ENCODE measurements at places on chromosomes 5 and 9.

GRCh38 chr5:126341906-126342630 is 81.1 kb upstream of the GRAMD2B start:
- no peak for DNase-seq

GRCh38 chr5:157516006-157516405 is 56.0 kb downstream of the NIPAL4 start:
- no peak for DNase-seq

- DNase-seq: no peak
Measured at GRCh38 chr5:126523818-126524510, 71.1 kb downstream of the ALDH7A1 start.

- no peak for DNase-seq
Measured at GRCh38 chr9:113788616-113789330, 87.3 kb upstream of the ZNF618 start.

DNA sequence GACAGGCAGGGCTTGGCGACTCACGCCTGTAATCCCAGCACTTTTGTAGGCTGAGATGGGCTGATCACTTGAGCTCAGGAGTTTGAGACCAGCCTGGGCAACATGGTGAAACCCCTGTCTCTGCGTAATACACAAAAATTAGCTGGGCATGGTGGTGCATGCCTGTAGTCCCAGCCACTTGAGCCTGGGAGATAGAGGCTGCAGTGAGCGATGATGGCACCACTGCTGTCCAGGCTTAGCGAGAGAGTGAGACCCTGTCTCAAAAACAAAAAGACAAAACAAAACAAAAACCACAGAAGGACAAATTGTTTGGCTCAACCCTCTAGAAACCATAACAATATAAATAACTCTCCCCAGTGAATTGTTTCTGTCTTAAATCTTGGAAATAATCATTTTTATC is 92.6 kb upstream of the ERBIN start:
- DNase-seq: no peak

GRCh38 chr5:7372399-7372798 is 23.5 kb upstream of the ADCY2 start:
- no peak for DNase-seq

DNA sequence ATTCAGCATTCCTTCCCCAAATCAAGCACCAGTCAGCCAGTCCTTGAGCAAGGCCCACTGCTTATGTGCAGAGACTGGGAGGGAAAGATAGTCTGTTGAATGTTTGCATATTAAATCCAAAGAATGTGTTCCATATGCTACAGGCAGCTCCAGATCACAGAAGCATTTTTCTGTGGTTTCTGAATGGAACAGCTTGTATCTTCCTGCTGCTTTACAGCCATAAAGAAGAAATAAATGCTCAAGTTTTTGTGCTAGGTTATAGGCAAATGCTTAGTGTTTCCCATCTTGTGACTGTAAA is 310.3 kb downstream of the TRIM36 start:
- no peak for DNase-seq

GRCh38 chr5:132751444-132751843 is 4.2 kb downstream of the CCNI2 start:
- no peak for DNase-seq

DNA sequence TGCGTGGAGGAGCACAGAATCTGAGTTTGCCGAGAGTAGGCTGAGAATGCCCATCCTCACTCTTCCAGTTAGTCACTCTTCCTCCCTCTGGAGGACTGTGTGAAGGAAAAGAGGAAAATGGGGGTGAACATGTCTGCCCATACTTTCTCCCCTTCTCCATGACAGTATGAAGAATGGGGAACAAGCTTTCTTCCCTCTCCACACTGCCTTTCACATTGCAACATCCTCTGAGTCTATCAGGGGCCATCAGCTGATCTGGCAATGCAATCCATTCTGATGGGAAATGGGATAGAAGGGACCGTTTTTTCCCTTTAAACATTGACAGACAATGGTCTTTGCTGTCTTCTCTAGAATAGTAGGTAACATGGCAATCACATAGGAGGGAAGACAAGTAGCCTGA is 56.8 kb downstream of the UGCG start:
- DNase-seq: no peak

Measured in erythroblast (primary cell).